ENCODE measurements at places on chromosomes 2 and 18.
A peak's percentile ranks its signal among the peaks of the same experiment; 100 is the strongest.

DNA sequence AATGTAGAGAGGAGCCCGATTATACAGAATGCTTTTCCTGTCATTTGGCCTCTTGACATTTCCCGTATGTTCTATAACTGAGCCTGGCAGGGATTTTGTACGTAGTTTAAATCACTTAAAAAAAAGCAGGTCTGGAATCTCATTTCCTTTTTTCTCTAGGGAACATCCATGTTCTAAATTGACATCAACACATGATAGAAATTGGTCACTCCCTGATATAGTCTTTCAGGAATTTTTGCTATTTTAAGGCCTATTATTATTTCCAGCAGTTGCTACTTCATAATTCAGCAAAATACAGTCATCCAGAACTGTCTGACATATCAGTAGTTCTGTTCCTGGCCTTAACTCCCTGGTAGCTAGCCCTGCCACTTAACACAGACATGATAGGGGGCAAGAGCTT, 565.7 kb upstream of the ZEB2 start:
- no peak for DNase-seq

DNA sequence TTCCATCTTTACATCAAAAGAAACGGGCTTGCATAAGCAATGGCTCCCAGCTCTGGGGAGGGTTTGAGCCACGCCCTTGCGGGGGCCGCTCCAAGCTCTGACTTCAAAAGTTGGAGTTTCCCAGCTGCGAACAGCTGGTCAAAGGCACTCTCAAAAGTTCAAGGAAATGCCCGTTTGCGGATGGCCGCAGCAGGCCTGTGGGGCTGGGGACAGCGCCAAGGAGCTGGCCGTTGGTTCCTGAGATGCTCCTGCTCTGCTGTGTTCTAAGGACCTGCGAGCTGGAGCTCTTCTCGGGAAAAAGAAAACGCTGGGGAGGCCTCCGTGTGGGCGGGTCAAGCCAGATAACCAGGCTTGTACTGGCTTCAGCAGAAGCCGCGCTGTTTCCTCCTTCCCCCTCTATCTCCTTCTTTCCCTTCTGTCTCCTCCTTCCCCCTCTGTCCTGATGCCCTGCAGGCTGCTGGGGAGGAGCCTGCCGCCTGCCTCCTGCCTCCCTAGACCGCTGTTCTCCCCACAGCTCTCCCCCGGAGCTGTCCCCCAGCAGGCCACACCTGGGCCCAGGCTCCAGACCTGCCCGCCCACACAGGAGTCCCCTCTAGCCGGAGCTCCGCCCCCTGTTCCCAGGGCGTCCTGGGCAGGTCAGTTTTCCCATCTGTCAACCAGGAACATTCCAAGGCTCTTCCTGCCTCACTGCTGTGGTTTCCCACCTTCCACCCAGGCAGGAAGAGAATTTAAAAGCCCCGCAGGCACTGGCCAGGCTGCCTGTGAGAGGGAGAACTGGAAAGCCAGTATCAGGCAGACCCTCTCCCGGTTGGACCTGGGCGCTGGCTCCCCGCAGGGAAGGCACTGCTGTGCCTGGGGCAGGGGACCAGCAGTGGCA, 14.1 kb downstream of the KLF11 start:
- DNase-seq = peak; percentile 55

- DNase-seq = no peak
These were observed 100.1 kb downstream of the CABLES1 start for GRCh38 chr18:23235336-23235735.

DNA sequence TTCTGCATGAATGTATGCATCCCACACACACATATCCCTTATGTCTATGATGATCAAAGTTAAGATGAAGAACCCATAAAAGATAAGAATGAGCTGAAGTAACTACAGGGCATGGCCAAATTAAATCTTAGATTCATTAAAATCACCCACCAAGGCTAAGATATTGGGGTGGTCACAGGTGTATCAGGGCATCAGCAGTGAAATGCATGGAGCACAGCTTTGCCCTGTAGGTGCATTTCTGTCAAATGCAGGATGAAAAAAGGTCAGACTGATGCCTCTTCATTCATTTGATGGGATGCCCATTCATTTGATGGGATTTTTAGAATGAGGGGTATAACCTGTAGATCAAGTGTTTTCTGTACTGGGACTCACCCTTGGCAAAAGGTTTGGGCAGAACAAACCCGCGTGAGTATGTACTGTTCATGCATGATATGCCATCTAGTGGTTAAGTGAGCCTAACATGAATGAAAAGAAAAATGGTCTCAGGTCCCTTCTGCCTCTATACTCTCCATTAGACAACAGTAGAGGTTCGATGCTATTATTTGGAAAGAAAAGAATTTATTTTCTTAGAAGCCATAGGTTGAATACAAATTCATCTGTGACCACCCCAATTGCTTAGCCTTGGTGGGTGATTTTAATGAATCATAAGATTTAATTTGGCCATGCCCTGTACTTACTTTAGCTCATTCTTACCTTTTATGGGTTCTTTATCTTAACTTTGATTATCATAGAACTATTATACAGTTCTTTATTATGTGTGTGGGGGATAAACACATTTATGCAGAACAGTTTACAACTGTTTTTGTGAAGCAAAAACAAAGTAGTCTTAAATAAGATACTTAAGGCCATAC, 43.2 kb upstream of the NOSTRIN start:
- peak; percentile 55 for DNase-seq

DNA sequence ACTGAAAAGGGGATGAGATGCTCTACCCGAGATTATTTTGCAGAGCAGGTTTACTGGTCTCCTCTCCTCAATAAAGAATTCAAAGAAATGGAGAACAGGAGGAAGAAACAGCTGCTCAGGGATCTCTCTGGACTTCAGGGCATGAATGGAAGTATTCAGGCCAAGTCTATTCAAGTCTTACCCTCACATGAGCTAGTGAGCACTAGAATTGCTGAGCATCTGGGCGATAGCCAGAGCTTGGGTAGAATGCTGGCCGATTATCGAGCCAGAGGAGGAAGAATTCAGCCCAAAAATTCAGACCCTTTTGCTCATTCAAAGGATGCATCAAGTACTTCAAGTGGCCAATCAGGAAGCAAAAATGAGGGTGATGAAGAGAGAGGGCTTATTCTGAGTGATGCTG, 60.0 kb downstream of the PIKFYVE start:
- DNase-seq = no peak
